A549 (cell line): ENCODE measurements at places on chromosomes 2 and 18. TPM values are rescaled to one million over a fixed set of nuclear protein-coding genes. Genes with fewer than 3 reads are reported as not detected.

The FBXO36 gene
- polyA plus RNA-seq = 2.0 to 2.1 TPM (median 2.0 TPM) in 3 replicates

The FBXO41 gene
- 5.0 to 7.0 TPM (median 6.4 TPM) in 3 replicates for polyA plus RNA-seq

The DCAF17 gene
- 11.5 to 12.6 TPM (median 12.6 TPM) in 3 replicates for polyA plus RNA-seq

The REG1B gene
- polyA plus RNA-seq = not detected in 3 replicates

The IL36RN gene
- not detected in 3 replicates for polyA plus RNA-seq

The MAL gene
- polyA plus RNA-seq = not detected in 3 replicates

The TMEM247 gene
- not detected in 3 replicates for polyA plus RNA-seq

The ACVR1C gene
- 0.01 TPM in 1 of 3 replicates, not detected in the others for polyA plus RNA-seq

The DSC3 gene
- 0.76 to 1.2 TPM (median 1.1 TPM) in 3 replicates for polyA plus RNA-seq

The PAX8 gene
- 0.81 to 1.7 TPM (median 1.5 TPM) in 3 replicates for polyA plus RNA-seq

The ACKR3 gene
- 25.4 to 34.9 TPM (median 33.2 TPM) in 3 replicates for polyA plus RNA-seq

The C1QL2 gene
- not detected in 3 replicates for polyA plus RNA-seq

The RELCH gene
- polyA plus RNA-seq = 11.5 to 14.3 TPM (median 13.5 TPM) in 3 replicates

The TAF1B gene
- 32.4 to 40.6 TPM (median 37.0 TPM) in 3 replicates for polyA plus RNA-seq

The KCNK3 gene
- polyA plus RNA-seq = 1.6 to 3.4 TPM (median 2.4 TPM) in 3 replicates

The LYG1 gene
- 2.4 to 3.2 TPM (median 2.9 TPM) in 3 replicates for polyA plus RNA-seq

The GALNT3 gene
- 0.04 to 0.05 TPM in 2 of 3 replicates, not detected in the other for polyA plus RNA-seq

The SLC30A3 gene
- 1.6 to 1.9 TPM (median 1.7 TPM) in 3 replicates for polyA plus RNA-seq

The DSG3 gene
- 0.01 TPM in 1 of 3 replicates, not detected in the others for polyA plus RNA-seq

The GCKR gene
- 0.10 to 0.30 TPM (median 0.25 TPM) in 3 replicates for polyA plus RNA-seq

The CPLX4 gene
- not detected in 3 replicates for polyA plus RNA-seq

The CARF gene
- polyA plus RNA-seq = 2.1 to 3.0 TPM (median 2.3 TPM) in 3 replicates

The IL1B gene
- 0.14 to 0.54 TPM (median 0.38 TPM) in 3 replicates for polyA plus RNA-seq

The LAPTM4A gene
- 225 to 284 TPM (median 275 TPM) in 3 replicates for polyA plus RNA-seq

The PSD4 gene
- polyA plus RNA-seq = 13.9 to 21.6 TPM (median 21.1 TPM) in 3 replicates

The SLC4A3 gene
- 2.2 to 3.6 TPM (median 3.1 TPM) in 3 replicates for polyA plus RNA-seq

The CYBRD1 gene
- polyA plus RNA-seq = 25.3 to 31.6 TPM (median 30.5 TPM) in 3 replicates

The CNGA3 gene
- polyA plus RNA-seq = not detected in 3 replicates

The OST4 gene
- polyA plus RNA-seq = 809 to 921 TPM (median 880 TPM) in 3 replicates

The CCDC74A gene
- polyA plus RNA-seq = 9.9 to 11.8 TPM (median 11.1 TPM) in 3 replicates

The LRRC30 gene
- polyA plus RNA-seq = not detected in 3 replicates

The KCNIP3 gene
- 0.70 to 0.94 TPM (median 0.84 TPM) in 3 replicates for polyA plus RNA-seq

The G6PC2 gene
- not detected in 3 replicates for polyA plus RNA-seq

The CFAP210 gene
- 0.30 to 0.35 TPM (median 0.34 TPM) in 3 replicates for polyA plus RNA-seq

The PTPRM gene
- polyA plus RNA-seq = 39.3 to 44.5 TPM (median 43.5 TPM) in 3 replicates

The SLC23A3 gene
- 0.80 to 0.90 TPM (median 0.83 TPM) in 3 replicates for polyA plus RNA-seq

The RAB12 gene
- polyA plus RNA-seq = 23.2 to 23.9 TPM (median 23.4 TPM) in 3 replicates

The C2orf80 gene
- not detected in 3 replicates for polyA plus RNA-seq

The TCF7L1 gene
- polyA plus RNA-seq = 4.1 to 5.0 TPM (median 4.4 TPM) in 3 replicates

The SYT4 gene
- not detected in 3 replicates for polyA plus RNA-seq

The SF3B6 gene
- 244 to 276 TPM (median 260 TPM) in 3 replicates for polyA plus RNA-seq

The DAW1 gene
- polyA plus RNA-seq = 1.1 to 2.0 TPM (median 1.3 TPM) in 3 replicates

The RNF149 gene
- 27.0 to 29.2 TPM (median 28.8 TPM) in 3 replicates for polyA plus RNA-seq

The STAT4 gene
- 11.6 to 14.0 TPM (median 11.7 TPM) in 3 replicates for polyA plus RNA-seq

The GPR39 gene
- 11.3 to 13.3 TPM (median 12.1 TPM) in 3 replicates for polyA plus RNA-seq

The CAPG gene
- polyA plus RNA-seq = 53.0 to 61.3 TPM (median 57.5 TPM) in 3 replicates

The CD8B gene
- not detected in 3 replicates for polyA plus RNA-seq

The ARHGEF4 gene
- polyA plus RNA-seq = 2.1 to 2.5 TPM (median 2.2 TPM) in 3 replicates

The DCC gene
- polyA plus RNA-seq = not detected in 3 replicates
